Heart right ventricle (tissue), 16 donors: ENCODE measurements at places on chromosomes 1 and 21. TPM values are rescaled to one million over a fixed set of nuclear protein-coding genes. Genes with fewer than 3 reads are reported as not detected.

GRCh38 chr1:26627954-26628353 is 67.9 kb upstream of the ARID1A start:
- no peak for DNase-seq

The GCSAML gene
- not detected for polyA plus RNA-seq

DNA sequence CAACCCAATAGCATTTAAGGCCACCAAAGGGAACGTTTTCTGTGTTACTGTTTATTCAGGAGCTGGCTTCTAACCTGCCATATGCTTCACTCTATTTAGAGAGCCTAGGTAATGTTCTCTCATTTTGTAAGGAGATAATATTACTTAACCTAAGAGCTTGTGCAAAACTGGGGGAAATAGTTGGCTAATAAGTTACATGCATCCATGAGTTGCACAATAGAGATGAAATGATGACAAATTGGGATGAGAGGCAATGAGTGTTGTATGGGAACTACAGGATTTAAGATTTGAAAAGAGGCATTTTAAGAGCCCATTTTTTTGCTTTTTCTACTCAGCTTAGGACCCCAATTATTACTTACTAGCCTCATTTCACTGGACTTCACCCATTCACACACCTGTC is 151.0 kb downstream of the ST6GALNAC3 start:
- DNase-seq = no peak

DNA sequence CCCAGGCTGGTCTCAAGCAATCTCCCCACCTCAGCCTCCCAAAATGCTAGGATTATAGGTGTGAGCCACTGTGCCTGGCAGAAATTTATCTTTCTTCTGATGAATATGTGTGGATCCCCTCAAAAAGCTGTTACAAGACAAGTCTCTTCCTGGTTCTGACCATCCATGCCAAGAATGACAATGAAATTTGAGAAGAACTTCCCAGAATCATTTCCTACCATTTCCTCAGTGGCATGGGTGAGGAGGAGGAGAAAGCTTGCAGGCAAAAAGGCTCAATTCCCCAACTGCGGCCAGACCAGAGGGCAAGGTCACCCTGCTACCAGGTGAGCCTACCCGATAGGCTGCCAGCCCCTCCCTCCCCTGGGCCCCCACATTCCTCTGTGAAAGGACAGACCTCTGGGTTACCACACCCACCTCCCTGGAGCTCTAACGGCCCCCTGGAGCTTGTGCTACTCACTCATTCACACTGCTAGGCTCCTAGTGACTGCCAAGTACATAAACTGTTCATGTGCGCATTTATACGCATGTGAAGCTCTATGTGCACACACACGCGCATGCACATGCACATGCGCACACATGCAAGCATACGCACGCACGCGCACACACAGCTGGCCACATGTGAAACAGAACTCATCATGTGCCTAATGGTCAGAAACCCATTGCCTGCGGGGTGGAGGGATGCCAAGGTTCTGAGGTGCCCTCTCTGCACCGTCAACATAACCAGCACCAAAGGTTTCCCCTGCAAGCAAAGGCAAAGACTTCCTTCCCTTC is 17.0 kb downstream of the MRAP start:
- DNase-seq = no peak

The TMCC2 gene
- polyA plus RNA-seq = 1.1 TPM

- peak; percentile 70 for DNase-seq
These were observed 28.3 kb downstream of the ALPL start for GRCh38 chr1:21537511-21537931.

The KRTAP11-1 gene
- not detected for polyA plus RNA-seq

DNA sequence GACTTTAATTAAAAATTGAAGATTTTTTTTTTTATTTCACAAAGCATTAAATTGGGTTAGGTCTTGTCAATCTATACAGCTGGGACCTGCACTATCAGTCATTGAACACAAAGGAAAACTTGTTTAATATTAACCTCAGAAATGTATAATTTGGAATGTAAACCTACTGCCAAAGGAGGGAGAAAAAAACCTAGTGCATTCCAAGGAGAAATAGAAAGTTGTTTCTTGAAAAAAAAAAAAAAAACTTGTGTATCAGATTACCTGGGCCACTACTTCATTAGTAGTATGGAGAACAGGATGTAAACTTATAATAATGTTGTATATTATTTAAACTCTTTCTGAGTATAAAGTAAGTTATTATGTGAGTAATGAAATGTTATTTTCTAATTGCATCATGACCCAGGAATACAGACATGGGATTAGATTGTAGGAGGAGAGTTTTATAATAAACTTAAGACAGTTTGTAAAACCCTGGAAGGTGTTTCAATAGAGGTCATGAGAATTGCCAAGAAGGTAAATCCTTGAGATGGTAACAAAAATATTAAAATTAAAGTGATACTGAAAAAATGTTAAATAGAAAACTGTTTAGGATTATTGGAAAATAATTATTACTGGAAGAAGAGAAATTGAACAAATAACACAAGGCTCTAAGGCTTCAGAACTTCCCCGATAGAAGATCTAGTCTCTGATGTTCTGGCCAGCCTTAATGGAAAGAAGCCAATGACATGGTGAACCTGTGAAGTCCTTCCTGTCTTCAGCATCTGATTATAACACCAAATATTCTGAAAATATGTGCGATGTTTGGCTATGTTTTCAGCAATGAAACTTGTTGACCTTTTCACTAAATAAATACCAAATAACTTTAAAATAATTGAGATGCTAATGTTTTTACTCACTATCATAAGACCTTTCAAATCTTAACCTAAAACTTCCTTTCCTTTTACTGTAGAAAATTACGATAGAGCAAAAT is 412.8 kb upstream of the LYPLAL1 start:
- DNase-seq = no peak

- no peak for DNase-seq
These were observed 63.6 kb downstream of the MIS18A start for GRCh38 chr21:32215306-32215685.

- DNase-seq = no peak
These were observed 1222.1 kb upstream of the NCAM2 start for GRCh38 chr21:19776076-19776475.

GRCh38 chr1:22104865-22105437 is 37.9 kb downstream of the WNT4 start:
- DNase-seq = no peak

DNA sequence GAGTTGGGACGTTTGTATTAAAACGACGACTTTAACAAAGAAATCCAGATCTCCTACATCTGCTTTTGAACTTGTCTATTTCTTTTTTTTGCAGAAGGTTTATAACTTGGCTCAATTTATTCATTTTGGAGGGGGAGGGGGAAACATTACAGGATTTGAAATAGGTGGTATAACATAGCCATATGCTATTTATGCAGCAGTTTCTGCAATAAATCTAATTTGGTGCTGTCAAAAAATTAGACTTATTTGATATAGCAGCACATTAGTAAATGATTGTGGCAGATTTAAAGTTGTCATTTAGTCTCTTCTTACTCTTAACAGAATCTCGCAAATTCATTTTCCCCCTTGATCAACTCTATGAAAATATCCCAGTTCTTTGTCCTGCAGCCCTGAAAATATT is 138.2 kb downstream of the SDCCAG8 start:
- DNase-seq = no peak

The MAP1LC3C gene
- polyA plus RNA-seq = not detected

GRCh38 chr1:117877823-117878222 is 51.6 kb downstream of the GDAP2 start:
- no peak for DNase-seq

- DNase-seq = no peak
These were observed 445.6 kb upstream of the ADAMTS5 start for GRCh38 chr21:27412530-27412929.

The PRDX1 gene
- 377 TPM for polyA plus RNA-seq

DNA sequence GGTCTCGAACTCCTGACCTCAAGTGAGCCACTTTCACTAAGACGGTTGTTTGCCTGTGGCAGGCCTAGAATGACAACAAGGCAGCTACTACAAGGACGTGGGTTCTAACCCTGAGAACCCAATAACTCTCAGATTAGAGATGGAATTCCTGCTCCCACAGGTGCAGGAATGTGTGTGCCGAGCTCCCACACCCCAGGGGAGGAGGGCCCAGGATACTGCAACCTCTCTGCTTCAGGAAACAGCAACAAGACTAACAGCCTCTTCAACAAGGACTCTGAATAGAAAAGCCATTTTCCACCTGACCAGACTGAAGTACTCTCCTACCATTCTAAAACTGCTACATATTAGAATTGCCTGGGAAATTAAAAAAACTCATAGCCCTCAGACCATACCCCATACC is 4.9 kb downstream of the LSM10 start:
- no peak for DNase-seq

DNA sequence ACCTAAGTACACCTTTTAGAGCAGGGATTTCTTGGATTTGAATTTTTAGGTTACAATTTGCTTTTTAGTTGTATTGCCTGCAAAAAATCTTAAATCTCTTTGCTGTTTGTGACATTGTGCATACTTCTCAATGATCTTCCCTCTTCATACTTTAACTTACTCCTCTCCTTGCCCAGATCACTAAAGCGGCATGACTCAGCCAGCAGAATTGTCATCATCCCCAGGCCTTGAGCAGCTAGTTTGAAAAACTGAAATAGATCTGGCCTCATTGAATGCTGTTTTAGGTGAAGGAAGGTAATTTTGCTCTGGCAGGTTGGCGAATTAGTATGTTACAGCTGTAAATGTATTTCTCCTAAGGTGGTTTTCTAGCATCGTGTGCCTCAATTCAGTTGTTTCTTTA is 145.9 kb downstream of the RYR2 start:
- no peak for DNase-seq

GRCh38 chr1:169138866-169139670 is 32.6 kb downstream of the ATP1B1 start:
- DNase-seq = no peak

GRCh38 chr21:44952116-44952928 is 12.5 kb downstream of the SLX9 start:
- DNase-seq = peak; percentile 78

GRCh38 chr1:28111157-28111556 is 22.7 kb upstream of the EYA3 start:
- no peak for DNase-seq

The RGS4 gene
- 1.2 TPM for polyA plus RNA-seq

DNA sequence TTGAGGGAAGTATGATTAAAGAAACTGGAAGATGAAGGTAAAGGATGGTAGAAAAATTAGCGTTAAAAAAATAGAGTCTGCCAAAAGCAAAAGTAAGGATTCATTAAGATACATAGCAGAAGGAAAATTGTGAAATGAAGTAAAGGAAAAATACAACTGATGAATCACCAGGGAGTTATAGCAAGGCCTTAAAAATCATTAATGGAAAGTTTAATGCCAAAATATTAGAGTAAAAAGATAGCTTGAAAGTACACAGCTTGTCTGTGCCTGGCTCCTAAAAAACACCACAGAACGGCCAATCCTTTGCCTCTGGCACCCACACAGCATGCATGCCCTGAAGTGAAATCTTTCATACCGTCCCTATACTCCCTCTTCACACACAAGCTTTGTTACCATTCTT is 66.9 kb upstream of the APOBEC4 start:
- DNase-seq = no peak
